Suprapubic skin (tissue), 4 donors: ENCODE measurements at places on chromosomes 13 and 19. TPM values are rescaled to one million over a fixed set of nuclear protein-coding genes. Genes with fewer than 3 reads are reported as not detected.
A peak's percentile ranks its signal among the peaks of the same experiment; 100 is the strongest.

DNA sequence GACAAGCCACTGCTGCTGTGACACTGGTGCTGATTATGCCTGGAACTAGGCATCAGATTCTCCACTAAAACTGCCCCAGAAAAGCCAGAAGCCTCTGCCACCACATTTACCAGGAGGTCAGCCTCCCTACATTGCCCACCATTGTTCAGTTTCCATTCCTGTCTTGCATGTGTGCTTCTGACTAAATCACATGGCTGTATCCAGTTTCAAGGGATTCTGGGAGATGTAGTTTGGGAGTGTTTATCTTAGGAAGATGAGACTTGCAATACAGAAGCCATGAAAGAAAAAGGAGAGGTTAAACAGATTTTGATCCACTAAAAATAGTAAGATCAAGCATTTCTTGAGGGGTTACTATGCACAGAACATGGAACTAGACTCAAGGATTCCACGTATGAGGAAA is 40.7 kb upstream of the SERPINE3 start:
- no peak for DNase-seq

Gene GPC6
- total RNA-seq = 5.7 TPM

GRCh38 chr19:9818175-9818733 is 625 bp downstream of the FBXL12 start:
- DNase-seq = no peak

- no peak for DNase-seq
Observed at GRCh38 chr13:55669051-55669450, 1471.7 kb upstream of the PRR20A start.

- no peak for DNase-seq
Observed at GRCh38 chr13:103615771-103616170, 549.6 kb upstream of the SLC10A2 start.

DNA sequence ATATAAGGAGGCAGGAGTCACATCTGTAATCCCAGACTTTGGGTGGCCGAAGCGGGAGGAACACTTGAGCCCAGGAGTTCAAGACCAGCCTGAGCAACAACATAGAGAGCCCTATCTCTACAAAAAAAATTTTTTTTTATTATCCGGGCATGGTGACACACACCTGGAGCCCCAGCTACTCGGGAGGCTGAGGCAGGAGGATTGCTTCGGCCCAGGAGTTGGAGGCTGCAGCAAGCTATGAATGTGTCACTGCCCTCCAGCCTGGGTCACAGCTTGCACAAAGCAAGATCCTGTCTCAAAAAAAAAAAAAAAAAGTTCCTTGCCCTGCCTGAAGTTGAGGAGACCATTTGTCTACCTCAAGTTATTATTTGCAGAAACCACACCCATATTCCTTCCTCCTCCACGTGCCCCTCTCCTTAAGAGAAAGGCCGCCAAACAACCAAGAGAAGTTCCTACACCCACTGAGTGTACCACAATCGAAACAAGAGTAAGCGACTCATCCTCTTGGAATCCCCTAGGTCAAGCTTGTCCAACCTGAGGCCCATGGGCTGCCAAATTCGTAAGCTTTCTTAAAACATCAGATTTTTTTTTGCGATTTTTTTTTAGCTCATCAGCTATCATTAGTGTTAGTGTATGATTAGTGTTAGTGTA is 2.2 kb downstream of the ABCC4 start:
- DNase-seq = no peak

DNA sequence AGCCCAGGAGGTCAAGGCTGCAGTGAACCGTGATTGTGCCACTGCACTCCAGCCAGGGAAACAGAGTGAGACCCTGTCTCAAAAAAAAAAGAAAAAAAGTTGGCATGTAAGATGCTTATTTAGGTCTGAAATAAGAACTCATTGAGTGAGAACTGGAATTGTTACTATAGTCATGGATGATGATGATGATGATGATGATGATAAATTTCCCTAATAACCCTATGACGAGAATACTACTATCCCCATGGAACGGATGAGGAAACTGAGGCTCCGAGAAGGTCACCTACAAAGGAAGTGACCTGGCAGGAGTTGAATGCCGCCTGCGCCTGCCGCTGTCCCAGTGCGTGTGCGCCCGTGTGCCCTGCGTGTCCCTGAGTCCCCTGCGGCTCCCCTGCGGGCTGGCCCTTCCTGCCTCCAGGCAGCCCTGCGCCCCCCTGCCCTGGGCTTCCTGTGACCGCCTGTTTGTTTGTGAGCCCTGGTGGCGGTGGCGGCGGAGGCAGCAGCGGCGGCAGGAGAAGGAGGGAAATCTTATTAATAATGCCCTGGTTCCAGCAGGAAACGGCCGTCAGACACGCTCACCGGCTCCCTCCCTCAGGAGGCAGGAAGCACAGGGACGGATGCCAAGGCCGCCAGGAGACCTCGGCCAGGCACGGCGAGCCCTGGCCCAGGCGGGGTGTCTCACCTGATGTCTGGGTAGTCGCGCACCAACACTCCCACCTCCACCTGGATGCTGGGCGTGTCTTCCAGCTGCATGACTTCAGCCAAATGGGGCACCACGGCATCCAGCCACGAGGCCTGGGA is 29.6 kb downstream of the EXOC3L2 start:
- no peak for DNase-seq

GRCh38 chr19:41426952-41427646 is at the start of gene B3GNT8:
TSS of gene B3GNT8 (minus strand) at chr19:41427374. CDS start at chr19:41426778, 596 bp downstream.
- peak; percentile 88 for DNase-seq

Gene CEACAM3
- not detected for total RNA-seq

- DNase-seq = no peak
Observed at GRCh38 chr13:45615501-45616101, at the start of gene ERICH6B. TSS of gene ERICH6B (minus strand) at chr13:45615739. CDS start at chr13:45597005, 18,734 bp downstream.

DNA sequence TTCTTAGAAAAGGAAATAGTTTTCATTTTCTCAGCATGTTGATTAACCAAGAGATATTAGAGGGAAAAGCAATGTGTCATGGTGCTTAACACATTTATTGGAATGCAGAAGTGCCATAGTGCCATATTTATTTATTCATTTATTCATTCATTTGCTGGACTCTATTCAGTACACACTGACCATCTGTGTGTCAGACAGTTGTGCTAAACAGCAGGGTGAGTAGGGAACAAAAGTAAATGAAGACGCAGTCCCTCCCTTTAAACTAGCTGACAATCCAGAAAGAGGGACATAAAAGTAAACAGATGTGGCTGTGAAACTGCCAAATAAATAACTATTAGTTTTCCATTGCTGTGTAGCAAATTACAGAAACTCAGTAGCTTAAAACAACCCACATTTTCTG is 323.7 kb downstream of the MTUS2 start:
- DNase-seq = no peak

DNA sequence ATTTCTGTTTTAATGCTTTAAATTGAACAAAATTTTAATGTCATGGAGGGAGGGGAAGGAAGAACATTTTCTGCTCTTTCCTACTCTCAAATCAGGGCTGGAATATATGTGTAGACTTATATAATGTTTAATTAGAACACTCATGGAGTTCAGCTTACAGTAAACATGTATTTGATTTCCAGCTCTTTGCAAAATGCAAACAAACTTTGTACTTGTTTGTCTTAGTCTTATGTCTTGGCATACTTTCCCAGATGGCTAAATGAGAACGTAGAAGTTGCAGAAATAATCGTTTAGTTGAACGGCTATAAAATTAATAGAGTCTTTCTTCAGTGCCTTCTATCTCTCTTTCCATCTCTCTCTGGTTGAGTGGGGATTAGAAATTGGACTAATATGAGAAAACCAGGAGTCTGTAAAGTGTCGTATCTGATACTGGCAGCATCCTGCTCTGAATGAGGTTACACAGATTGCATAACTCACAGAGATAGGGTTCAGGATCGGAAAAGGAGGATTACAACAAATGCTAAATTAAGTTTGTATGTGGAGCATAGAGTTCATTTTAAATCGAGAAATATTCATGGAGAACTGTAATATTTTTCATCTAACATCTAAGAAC is 82.3 kb downstream of the FGF9 start:
- no peak for DNase-seq

DNA sequence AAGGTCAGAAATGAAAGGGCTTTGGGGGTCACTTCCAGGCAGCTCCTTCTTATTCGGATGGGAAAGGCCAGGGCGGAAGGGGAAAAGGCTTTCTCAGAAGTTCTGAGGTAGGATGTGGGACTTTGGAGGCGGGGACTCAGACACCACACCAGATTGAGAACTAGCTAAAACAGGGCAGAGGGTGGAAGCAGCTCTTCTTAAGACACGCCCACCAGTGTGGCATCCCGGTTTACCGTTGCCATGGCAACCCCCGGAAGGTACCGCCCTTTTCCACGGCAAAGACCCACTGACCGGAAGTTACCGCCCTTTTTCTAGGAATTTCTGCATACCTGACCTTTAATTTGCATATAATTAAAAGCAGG is 3.8 kb upstream of the LILRA5 start:
- no peak for DNase-seq

DNA sequence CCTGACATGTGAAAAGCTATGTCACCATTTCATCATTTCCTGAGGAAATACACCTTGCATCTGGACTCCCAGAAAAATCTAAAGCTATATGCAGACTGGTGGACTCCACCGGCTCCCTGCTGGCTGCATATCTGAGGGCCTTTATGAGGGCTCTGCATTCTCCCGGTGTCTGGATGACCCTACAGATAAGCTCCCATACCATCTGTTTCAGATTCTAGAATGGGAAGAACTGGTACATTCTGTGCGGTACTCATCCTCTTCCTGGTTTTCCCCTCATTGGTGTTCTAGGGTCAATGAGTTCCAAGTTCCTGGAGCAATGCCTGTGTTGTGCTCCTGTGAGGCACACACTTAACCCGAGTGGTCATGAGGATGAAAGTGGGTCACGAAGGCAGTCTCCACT is 60.4 kb downstream of the COL4A1 start:
- DNase-seq = no peak

DNA sequence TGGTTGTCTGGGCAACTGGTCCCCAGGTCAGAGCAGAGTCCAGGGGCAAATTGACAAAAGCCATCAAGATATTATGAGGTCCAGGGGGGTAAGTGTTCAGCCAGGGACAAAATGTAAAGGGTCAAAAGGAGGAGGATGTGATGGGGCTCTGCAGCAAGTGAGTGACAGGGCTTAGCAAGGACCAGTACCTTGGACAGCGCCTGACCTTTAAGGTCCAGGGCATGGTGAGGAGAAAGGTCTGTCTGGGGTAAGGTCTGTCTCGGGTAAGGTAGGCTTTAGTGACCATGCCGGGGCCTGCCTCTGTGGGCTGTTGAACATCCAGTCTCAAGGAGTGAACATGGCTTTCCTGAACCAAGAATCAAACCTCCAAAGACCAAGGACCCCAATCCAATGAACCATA is 6.3 kb upstream of the ZNF358 start:
- no peak for DNase-seq

Gene MADCAM1
- not detected for total RNA-seq

DNA sequence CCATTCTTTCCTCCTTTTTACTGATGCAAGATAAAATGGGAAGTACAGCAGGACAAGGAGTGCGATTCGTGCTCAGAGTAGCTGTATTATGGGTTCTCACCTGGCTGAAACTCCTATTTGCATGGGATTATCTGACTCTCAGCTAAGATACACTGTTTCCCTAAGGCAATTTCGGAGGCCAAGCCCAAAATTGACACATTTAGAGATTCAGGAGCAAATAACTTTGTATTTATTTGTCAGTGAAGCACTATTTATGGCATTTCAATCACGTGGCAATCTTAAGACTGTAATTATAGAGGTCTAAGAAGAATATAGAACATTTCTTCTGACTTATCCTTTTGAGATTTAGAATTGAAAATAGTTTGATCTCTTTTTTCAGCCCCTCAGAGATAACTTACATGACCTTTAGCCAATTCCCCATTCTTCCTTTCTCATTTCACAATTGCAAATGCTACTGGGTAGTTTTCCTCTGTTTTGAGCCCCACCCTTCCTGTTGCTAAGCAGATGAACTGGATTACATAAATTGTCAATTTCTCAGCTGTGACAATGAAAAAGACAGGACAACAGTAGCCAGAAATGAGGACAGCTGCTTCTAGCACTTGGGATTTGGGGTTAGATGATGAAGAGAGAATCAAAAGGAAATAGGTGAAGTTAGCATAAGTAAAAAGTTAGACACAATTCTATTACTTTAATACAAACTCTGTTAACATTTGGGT is 122.7 kb upstream of the FRY start:
- DNase-seq = no peak

DNA sequence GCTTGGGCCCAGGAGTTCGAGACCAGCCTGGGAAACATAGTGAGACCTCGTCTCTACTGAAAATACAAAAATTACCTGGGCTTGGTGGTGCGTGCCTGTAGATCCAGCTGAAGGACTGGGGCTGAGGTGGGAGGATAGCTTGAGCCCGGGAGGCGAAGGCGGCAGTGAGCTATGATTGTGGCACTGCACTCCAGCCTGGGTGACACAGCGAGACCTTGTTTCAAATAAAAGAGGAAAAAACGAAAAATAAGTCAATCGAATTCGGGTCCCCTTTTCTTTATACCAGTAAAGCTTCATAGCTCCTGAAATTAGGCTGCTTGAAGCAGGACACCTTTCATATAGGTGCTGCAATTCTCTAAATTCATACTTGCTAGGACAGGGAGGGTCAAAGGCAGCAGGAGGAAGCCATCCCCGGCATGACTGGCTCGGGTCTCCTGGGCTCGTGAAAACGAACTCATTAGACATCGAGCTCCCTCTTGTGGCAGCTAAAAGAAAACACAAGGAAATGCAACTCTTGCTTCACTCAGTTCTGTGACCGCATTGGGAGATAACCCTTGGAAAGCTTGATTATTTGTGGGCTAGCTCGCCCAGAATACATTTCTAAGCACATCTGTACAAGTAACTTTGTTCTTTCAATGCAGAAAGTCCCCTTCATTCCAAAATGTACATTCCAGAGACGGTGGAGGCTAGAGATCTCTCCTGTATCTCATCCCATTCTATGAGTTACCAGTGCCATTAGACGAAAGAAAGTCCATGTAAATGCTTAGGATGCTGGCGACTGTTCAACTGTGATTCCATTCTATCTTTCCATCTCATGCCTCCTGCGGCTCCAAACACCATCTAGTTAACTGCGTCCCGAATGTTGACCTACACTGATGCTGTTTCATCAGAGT is 16.8 kb downstream of the FPR2 start:
- no peak for DNase-seq

DNA sequence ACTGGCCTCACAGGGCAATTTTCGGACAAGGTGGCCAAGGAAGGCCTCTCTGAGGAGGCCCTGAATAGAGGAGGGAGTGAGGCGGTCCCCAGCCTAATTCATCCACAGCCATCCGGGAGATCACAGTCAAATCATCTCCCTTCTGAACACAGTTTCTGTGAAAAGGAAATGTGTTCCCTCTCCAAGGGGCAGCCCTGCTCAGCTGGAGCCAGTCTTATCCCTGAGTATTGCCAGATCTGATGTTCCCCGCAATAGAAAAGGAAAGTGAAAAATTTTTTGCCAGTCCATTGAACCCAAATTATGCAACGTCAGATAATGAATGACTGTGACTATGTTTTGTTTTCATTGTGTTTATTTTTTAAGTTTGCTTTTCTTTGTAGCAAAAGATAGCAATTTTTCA is 125.9 kb downstream of the SIPA1L3 start:
- DNase-seq = no peak

GRCh38 chr19:13847407-13848339 is 29.3 kb upstream of the NANOS3 start:
- DNase-seq = peak; percentile 98

Gene FBXO17
- total RNA-seq = 11.3 TPM

GRCh38 chr13:75486146-75487062 is 4.4 kb upstream of the TBC1D4 start:
- no peak for DNase-seq

Gene FGF21
- not detected for total RNA-seq
